ENCODE measurements at places on chromosomes 7 and 10.

- DNase-seq = no peak
These were observed 86.1 kb downstream of the RGS10 start for GRCh38 chr10:119456435-119456810.

GRCh38 chr7:145665499-145666258 is 450.9 kb upstream of the CNTNAP2 start:
- no peak for DNase-seq

DNA sequence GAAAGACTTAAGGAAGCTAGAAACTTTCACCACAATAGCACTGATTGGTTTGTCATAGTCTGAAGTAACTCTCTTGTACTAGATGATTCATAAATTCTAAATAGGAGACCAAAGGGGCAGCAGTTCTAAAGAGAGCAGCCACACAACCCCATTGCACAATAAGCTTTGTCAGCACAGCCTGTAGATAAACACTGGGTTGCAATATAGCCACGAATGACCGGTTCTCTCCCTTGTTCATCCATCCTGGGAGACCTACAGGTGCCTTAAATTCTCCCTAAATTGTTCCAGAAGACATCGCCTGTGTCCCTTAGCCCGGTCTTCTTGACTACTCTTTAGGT is 167.0 kb downstream of the SNX13 start:
- no peak for DNase-seq

- peak; percentile 42 for DNase-seq
These were observed 20.2 kb upstream of the TMEM178B start for GRCh38 chr7:141053626-141054025.

GRCh38 chr7:116142850-116143249 is 67.5 kb upstream of the TES start:
- DNase-seq = no peak

DNA sequence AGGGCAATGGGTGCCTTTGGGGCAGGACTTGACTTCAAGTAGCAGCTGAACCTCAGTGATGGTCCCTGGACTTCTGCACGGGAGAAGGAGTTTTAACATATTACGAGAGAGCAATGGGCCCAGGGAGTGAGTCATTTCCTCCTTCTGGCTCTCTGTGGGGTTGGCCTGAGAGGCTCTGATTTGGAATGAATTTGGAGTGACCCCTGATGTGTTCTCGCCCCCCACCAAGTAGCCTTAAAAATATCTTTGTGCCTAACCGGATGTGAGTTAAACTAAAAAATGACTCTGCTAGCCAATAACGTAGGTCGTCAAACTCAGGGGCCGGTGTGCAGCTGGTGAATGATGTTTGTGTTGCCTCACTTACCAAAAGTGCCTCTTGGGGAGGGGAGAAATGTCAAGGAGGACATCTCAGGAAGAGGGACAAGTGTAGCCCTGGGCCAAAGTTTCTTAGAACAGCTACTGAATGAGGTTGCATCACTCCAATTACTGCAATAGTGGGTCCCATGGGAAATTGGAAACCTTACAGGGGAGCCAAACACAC is 656.6 kb downstream of the INHBA start:
- DNase-seq = no peak

DNA sequence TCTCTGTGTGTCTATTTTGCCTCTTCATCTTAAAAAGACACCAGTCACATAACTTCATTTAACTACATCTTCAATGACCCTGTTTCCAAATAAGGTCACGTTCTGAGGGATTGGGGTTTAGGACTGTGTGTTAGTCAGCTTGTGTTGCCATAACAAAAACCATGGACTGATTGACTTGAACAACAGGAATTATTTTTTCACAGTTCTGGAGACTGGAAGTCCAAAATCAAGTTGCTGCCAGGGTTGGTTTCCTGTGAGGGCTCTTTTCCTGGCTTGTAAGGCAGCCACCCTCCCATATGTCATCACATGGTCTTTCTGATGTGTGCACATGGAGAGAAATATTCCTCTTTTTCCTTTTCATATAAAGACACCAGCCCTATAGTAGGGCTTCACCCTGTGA is 55.3 kb downstream of the REEP3 start:
- no peak for DNase-seq

DNA sequence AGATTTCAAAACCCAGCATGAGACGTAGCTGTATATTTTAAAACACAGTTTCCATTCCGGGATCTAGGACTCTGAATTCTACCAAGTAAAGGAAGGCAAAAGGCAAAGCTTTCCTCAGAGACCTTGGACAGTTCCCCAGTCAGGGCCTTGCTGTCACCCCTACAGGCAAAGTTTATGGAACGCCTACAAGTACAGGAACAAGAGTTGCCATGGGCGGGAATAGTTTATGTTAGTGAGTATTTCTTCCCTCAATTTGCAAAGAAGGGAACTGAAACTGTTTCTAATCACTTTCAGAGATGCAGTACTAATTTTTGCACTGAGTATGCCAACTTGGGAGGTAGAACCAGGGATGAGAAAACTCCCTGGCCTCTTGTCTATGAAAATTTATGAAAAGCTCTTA is 68.2 kb upstream of the LRGUK start:
- no peak for DNase-seq

DNA sequence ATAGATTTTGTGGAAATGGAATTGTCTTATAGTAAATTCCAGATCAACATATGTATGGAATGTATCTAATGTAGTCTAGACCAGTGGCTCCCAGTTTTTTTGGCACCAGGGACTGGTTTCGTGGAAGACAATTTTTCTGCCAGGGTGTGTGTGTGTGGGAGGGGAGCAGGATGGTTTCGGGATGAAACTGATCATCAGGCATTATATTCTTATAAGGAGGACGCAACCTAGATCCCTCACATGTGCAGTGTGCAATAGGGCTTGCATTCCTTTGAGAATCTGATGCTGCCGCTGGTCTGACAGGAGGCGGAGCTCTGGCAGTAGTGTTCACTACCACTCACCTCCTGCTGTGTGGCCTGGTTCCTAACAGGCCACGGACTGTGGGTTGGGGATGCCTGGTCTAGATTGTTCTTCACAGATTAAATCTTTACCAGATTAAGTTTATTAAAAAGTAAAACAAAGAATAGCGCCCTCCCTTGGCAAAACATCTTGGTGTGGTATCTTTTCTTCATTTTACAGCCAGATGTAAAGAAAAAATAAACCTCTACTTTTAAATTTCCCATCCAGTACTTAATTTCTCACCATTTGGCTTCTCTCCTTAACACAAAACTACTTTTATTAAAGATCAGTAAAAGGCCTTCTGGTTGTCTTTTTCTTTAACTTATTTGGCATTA is 48.4 kb downstream of the SEPTIN7 start:
- no peak for DNase-seq

DNA sequence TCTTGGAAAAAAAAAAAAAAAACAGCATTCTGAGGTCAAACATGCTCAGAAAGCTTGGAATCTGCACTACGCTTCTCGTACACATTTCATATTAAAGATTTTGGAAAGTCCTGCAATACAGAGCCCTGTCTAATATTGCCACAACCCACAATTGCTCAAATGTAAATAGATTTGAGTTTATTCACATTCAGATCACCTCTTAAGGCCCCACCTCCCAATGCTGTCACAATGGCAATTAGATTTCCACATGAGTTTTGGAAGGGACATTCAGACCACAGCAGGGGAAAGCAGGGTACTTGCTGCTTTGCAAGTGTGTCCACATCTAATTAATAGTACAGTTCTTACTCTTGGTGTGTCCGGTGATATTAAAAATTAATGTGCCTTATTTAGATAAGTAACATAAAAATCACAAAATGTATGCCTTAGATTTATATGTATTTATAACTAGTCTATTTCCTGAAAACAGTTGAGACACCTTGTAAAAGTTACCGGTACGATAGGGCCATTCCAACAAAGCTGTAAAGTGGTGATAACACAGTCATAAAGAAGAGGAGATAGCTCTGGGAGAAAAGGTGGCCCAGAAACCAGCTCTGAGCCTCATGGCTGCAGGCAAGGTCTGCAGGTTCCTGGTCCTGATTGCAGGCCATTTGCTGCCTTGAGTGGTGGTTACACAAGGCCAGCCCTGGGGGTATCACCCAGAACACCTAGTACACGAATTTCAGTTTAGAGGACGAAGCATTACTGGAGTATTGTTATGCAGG is 27.9 kb downstream of the EGFR start:
- no peak for DNase-seq

- no peak for DNase-seq
These were observed 280.2 kb upstream of the CHRM2 start for GRCh38 chr7:136588216-136588615.

DNA sequence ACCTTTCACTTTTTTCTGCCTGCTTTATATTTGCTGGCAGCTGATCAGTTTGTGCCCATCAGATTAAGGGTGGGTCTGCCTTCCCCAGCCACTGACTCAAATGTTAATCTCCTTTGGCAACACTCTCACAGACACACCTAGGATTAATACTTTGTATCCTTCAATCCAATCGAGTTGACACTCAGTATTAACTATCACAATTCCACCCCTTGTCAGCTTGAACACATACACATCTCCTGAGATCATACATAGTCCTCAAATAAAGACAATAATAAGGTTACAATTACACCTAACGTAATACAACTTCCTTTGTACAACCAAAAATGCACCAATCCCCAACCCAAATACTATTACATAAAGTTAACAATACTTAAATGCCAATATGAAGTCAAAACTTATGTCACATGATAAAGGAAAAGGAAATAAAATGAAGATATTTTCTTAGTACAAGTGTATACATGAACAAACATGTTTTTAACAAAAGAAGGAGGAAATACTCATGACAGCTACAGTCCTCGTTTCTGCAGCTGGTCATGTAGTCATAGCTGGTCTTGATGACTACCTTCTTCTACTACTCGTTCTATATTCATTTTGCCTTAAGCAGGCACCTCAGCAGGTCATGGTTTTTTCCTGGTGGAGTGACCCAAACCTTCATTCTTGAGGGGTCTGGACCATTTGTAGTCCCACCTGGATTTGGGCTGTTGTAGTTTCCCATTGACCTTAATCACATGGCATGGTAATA is 96.7 kb upstream of the CABCOCO1 start:
- no peak for DNase-seq

DNA sequence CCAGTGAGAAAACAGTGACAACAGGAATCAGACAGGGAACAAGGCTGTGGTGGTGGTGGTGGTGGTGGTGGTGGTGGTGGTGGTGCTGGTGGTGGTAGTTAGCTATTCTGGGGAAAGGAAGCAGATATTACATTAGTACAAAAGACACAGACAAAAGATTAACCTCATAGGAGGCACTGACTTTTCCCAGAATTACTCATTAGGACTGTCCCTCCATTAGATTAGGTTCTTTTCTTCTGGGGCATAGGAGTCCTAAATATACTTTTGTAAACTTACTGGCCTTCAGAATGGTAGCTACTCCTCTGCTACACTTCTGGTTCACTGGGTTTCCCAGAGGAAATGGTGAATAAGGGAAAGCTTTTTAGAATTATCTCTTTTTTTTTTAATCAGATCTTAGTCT is 156.6 kb upstream of the SEMA3D start:
- no peak for DNase-seq

GRCh38 chr7:155189590-155189989 is 108.1 kb upstream of the INSIG1 start:
- DNase-seq = no peak

GRCh38 chr7:31814187-31814586 is 127.2 kb downstream of the PPP1R17 start:
- no peak for DNase-seq

- no peak for DNase-seq
These were observed 83.2 kb downstream of the FOXL3 start for GRCh38 chr7:372932-373791.

GRCh38 chr7:32539919-32540531 is 44.7 kb downstream of the AVL9 start:
- DNase-seq = no peak

- no peak for DNase-seq
These were observed 53.5 kb upstream of the FRMD4A start for GRCh38 chr10:14384116-14384730.

DNA sequence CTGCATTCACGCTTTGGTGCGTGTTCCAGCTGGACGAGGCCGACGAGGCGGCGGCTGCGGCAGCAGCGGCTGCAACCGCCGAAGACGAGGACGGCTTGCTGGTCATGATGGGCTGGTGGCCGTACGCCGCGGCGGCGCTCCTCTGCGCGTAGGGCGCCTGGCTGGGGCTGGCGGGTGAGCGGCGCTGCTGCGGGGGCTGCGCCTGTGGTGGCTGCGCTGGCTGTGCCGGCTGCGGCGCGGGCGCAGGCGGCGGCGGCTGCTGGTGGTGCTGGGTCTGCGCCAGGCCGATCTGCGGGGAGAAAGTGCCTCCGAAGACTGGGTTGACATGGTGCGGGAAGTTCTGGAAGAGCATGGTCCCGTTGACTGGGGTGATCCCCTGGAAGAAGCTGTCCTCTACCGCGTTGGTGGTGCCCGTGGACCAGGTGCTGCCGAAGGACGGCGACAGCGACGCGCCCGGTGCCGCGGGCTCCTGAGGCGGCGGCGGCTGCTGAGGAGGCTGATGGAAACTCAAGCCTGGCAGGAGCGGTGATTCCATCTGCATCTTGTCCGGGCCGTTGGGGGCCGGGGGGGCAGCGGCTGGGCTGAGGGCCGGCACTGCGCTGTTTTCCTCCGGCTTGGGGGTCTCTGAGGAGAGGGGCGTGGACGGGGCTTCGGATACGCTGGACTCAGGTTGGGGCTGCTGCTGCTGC is 51.1 kb downstream of the CPEB3 start:
- peak; percentile 13 for DNase-seq

DNA sequence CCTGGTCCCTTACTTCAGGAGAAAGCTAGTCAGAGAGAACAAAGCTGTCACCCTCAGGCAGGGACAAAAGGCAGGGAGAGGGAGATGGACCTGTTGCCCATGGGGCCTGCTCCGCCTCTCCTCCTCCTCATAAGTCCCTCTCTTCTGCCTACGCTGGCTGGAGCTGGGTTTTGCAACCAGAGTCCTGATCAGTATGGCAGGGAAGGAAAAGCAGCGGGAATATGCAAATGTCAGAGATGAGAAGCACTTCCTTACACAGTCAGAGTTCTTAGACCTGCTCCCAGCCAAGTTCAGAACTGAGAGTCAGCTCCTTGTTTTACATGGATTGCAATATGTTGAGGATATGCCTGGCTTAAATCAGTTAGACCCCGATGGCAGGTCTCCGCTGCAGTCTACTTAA is 231.1 kb downstream of the ADAM12 start:
- no peak for DNase-seq

- DNase-seq = no peak
These were observed 103.5 kb downstream of the SND1 start for GRCh38 chr7:127755521-127755920.

DNA sequence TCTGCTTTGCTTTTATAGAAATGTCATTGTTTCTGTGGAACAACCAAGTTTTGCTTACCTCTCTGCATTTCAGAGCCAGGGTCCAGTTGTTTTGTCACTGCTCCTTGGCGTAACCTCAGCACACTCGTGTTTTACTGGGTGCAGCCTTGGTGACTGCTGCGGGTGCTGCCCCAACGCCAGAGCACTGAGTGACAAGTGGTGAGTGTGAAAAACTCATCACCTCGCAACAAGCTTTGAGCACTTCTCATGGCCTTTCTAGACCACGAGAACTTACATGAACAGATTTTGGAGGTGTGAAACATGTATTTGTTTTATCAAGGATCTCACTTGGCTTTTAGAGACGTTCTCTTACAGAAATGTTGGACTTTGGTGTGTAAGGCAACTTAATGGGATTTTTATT is 31.0 kb downstream of the GLRX3 start:
- DNase-seq = no peak

- DNase-seq = no peak
These were observed 17.6 kb upstream of the FLNC start for GRCh38 chr7:128812514-128813168.
